ENCODE measurements at places on chromosomes 2 and 18. TPM values are rescaled to one million over a fixed set of nuclear protein-coding genes. Genes with fewer than 3 reads are reported as not detected.

- no peak for DNase-seq
These were observed 20.8 kb upstream of the FIGN start for GRCh38 chr2:163756588-163756987.

- DNase-seq = no peak
These were observed 13.6 kb upstream of the RTN4 start for GRCh38 chr2:55063713-55064323.

- DNase-seq = no peak
These were observed 202.9 kb upstream of the TNP1 start for GRCh38 chr2:217062768-217063167.

GRCh38 chr2:190180313-190181122 is 118.0 kb upstream of the MSTN start:
- no peak for DNase-seq

DNA sequence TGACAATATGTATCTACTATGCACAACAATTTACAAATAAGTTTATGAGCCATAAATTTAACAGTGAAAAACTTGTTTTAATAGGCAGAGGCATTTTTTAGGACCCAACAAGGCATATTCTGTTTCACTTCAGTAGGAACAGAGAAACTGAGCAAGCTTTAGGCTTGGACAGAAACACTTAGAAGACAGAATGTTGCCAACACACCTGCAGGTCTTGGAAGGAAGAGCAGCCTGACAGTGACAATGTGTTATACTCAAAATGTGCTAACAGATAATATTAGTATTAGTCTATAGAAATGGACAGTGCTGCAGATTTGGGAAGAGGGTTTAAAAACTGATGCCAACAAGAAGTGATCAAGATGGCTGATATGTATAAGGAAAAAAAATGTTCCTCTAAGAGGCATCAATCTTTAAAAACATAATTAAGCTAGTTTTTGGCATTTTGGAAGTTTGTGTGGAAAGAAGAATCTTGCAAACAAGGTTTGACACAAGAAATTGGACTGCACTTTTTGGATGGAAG is 297.1 kb upstream of the FSIP2 start:
- no peak for DNase-seq

DNA sequence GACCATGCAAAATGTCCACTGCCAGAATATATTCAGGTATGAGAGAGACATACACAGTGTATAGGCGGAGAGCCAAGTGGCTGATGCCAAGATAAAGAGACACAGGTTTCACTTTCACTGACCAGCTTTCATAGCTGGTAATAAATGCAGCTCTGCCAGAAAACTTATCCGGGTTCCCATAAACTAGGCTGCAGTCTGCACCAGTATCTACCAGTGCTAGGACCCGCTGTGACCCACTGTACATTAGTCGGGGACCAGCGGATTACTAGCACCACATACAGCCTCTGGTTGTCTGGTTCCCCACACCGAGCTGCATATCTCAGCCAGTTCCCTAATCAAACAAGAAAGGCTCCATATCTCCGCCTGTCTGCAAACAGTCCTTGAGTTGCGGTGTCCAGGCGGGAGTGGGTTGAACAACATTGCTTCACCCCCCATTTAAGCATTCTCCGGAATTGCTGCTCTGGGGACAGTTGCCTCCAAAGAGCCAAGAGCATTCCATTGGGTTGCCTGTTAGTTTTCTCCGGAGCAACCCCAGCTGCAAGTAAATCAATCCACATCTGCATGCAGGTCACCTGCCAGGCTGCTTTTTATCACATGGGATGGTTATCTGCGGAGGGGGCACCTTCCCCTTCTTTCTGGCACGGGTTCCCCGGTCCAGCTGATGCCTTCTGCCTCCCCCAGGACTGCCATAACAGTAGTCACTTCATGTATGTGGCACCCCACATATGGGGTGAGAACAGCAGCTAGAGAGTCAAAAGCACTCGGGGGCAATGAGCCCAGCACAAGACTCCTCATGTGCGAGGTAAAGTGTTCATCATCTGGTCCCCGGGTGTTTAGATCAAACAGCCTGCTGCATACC is 18.0 kb upstream of the KLHL23 start:
- DNase-seq = no peak

DNA sequence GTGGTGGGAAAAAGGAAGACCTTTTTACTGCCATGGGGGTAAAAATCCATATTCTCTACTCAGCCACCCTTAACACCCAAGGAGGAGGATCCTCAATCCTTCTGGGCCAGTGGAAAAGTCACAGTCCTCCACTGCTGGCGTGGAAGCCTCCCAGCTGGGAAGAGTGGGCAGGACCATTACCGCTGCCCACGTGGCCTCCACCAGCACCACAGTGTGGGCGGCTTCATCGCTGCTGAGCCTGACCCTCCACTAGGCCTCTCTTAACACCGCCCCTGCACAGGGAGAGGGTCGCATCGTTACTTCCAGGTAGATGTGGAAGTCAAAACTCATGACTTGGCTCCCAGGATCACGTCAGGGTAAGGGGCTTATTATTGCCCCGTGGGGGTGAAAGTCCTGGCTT is 656.5 kb downstream of the SUCLG1 start:
- DNase-seq = no peak

- no peak for DNase-seq
These were observed 41.9 kb downstream of the TMEM131 start for GRCh38 chr2:97953853-97954252.

GRCh38 chr2:36704475-36705150 is 8.1 kb downstream of the VIT start:
- no peak for DNase-seq

- DNase-seq = no peak
These were observed 39.9 kb downstream of the MYO3B start for GRCh38 chr2:170217778-170218251.

DNA sequence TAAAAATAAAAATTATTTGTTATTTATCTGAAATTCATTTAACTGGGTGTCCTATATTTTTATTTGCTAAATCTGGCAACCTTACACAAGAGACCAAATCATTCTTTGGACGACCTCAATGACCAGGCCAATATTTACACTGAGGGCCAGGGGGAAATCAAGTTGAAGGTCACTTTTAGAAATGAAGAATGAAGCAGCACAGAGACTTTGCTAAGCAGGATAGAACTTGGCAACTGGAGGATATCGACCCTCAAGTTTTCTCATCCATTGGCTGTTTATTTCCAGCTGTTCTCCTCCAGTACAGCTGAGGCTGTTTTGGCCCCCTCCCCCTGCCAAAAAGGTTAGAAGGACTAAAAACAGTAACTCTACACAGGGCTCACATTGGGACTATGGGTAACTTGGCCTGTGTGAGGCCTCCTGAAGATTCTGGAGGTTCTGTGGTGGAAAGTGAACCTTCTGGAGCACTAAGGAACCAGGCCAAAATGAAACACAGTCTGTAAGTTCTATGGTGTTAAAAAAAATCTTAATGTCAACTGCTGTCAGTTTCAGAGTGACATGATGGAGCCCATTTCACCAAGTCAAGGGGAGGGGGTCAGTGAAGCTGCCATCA is 32.2 kb upstream of the ZFP36L2 start:
- DNase-seq = no peak

DNA sequence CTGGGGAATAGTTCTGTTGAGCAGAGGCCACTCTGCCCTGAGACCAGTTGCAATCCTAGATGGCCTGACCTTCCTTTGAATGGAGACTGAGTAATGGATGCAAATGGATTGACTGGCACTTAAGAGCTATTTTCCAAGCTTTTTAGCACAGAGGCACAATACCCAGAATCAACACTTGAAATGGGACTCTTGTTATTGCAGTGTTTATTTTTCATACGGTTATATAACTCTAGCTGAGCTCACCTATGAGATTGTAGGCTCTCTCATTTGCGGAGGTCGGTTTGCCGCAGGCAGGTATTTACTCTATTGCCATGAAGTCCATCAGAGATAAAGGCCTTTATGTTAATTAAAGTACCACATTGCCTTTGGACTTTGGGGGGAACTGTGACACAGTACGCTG is 422.3 kb upstream of the CELF4 start:
- no peak for DNase-seq

DNA sequence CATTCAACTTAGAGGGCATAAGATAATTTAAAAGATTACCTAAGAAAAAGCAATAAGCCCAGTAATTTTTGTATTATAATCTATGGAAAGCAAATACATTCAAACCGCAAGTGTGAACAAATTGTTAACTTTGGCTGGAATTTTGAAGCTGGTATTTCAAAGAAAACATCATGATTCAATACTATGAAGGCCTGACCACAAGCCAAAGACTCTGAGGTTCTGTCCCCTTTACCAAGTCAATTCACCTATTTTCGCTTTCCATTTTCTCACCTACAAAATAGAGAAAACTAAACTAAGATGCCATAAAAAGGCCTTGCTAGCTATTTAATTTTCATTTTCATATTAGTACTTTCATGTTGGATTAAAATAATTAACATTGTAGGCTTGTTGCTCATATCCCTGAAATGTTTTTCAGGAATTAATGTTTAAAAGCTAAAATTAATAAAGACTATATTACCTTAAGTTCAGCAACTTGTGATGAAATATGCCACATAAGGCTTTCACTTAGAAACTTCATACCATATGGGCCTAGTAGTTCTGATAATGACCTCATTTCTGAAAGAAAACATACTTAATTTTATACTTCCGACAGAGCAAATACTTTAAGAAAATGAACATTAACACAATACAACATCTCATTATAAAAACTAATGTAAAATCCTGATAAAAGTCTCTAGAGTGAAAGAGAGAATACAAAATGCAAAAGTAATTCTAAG is 85.7 kb upstream of the FRZB start:
- no peak for DNase-seq

- DNase-seq = peak; percentile 23
These were observed 1.3 kb downstream of the LAPTM4A start for GRCh38 chr2:20050104-20050645.

DNA sequence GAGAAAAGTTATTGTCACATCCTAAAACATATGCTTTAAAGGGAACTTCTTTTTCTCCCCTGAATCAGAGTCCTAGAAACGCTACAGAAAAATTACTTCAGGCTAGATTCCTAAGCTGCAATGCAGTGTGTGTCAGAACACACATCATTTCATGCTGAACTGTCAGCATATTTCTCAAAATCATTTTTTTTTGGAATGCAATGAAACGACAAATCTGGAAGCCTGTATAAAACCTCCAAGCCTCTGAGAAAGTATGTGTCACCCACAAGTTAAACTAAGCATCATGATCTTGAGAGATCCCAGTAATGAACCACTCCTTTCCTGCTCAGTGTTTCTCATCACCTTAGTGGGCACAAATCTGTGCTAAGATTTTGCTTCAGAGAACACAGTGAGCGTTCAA is 276.2 kb downstream of the ZNF521 start:
- no peak for DNase-seq

- DNase-seq = no peak
These were observed 73.5 kb downstream of the ANTXR1 start for GRCh38 chr2:69086466-69086865.

DNA sequence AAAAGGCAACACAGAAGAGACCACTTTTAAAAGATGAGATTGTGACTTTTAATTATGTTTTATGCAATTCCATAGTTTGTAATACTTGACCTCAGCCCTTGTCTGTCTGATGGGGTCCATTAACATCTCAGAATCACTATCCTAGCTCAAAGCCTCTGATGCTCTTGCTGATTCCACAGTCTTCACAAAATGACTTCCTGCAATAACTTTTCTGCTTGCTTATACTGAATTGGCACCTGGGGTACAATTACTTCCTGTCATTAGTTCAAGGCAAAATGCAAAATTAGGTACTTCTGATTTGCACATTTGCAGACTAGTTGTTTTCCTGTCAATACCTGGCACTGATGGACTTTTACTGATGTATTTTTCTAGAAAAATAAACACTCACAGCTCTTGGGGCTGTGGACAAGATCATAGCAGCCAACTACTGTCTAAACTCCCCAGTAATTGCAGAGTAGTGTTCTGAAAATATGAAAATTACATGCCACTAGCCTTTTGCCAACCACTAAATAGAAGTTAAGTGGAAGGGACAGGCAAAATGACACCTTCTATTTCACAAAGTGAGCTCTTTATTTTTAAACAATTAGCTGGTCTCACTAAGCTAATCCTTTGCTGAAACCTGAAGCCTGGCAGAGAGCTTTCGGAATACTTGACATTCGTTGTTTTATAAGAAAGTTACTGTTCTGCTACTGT is 129.1 kb downstream of the PIEZO2 start:
- no peak for DNase-seq

GRCh38 chr2:241344925-241345651 is 11.0 kb upstream of the FARP2 start:
- no peak for DNase-seq

DNA sequence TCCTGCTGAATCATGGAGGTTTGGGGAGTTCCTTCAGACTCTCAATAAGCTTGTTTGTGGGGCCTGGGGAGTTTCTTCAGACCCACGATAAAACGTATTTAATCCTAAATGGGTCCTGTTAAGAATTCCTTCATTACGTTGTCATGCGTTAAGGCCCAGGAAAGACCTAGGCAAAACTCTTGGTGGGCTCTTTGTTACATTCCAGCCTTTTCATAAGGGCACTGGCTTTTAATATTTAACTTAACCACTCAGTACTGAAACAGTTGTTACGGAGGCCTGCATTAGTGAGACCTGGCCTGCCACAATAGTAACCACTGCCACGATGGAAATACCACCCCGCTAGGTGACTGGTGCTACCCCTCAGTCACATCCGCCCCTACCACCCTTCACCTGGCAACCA is 17.5 kb upstream of the BIN1 start:
- peak; percentile 18 for DNase-seq

DNA sequence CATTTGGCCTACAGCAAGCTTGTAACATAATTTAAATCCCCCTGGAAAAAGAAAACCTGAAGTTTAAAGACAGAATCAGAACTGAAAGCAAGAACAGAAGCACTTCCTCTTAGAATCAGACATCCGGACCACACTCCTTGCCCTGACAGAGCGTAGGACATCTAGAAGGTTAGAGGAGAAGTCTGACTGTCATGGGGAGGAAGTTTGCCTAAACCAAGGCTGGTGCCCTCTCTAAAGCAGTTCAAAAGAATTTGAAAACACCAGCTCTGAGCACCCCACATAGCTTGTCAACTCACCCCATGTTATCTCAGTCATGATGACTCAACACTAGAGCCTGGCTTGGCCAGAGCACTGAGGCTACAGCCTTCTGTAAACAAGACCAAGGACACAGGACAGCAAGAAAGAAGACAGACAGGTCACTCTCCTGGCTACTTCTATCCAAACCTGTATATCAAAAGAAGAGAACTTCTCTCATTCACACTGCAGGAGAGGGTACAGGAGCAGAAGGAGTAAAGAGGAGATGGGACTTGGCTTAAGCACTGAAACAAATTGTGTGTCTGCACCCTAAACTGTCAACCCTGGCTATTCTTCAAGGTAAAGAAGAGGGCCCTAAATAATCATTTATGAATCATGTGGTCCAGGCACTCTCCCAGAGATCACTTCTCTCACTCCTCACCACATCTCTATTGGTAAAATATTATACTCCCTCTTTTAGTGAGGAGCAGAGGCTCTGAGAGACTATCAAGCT is 198.6 kb downstream of the MEMO1 start:
- DNase-seq = peak; percentile 29

GRCh38 chr2:216873573-216873972 is 13.7 kb upstream of the TNP1 start:
- no peak for DNase-seq

ANKRD62 gene
- not detected for total RNA-seq

SCN3A gene
- total RNA-seq = 0.24 TPM

VIL1 gene
- total RNA-seq = not detected

CD28 gene
- not detected for total RNA-seq

SFT2D3 gene
- 6.6 TPM for total RNA-seq

FBXO48 gene
- 0.52 TPM for total RNA-seq

RIT2 gene
- total RNA-seq = not detected

TUBA3E gene
- not detected for total RNA-seq

RFTN2 gene
- not detected for total RNA-seq

WDR75 gene
- total RNA-seq = 41.1 TPM

B3GNT7 gene
- total RNA-seq = 1.4 TPM

CYP27A1 gene
- not detected for total RNA-seq

GRHL1 gene
- total RNA-seq = 9.1 TPM

RBKS gene
- 4.4 TPM for total RNA-seq
